K562 (cell line): ENCODE measurements at places on chromosomes 11 and 22. TPM values are rescaled to one million over a fixed set of nuclear protein-coding genes. Genes with fewer than 3 reads are reported as not detected.

Gene OR1S1
- polyA plus RNA-seq: not detected in 2 replicates

GRCh38 chr11:73040046-73040445 lies 102.1 kb downstream of the FCHSD2 start:
- H3K4me3 ChIP-seq: no peak overlapping the region
- no peak for DNase-seq
- H3K27ac ChIP-seq: no peak overlapping the region
- H3K4me1 ChIP-seq: no peaks in the 10 kb centered on the region

- H3K36me3 ChIP-seq: no peaks in the 10 kb centered on the region
- no peak overlapping the region for H3K27ac ChIP-seq
- DNase-seq: no peak
These were observed 1066.9 kb downstream of the BRD1 start for GRCh38 chr22:48760481-48761390.

Gene C11orf91
- not detected in 2 replicates for polyA plus RNA-seq

Gene TBX10
- not detected in 2 replicates for polyA plus RNA-seq

GRCh38 chr22:36386351-36386899 lies 1.3 kb downstream of the MYH9 start:
- peak overlapping the region; percentile 76 for H3K4me3 ChIP-seq
- H3K27ac ChIP-seq: peak overlapping the region; percentile 87; the same call in 2 of the 3 replicates
- H3K4me1 ChIP-seq: peaks cover 22% of the 10 kb centered on the region
- DNase-seq: no peak

Gene MMP12
- not detected in 2 replicates for polyA plus RNA-seq

- H3K4me3 ChIP-seq: no peak overlapping the region
- no peak overlapping the region for H3K27ac ChIP-seq
- DNase-seq: no peak
- H3K27me3 ChIP-seq: no peaks in the 10 kb centered on the region
These were observed 93.4 kb downstream of the OR5AK2 start for GRCh38 chr11:57082125-57082524.

Gene MPZL3
- 0.97 and 1.1 TPM in 2 replicates for polyA plus RNA-seq

Gene CHRNA10
- 1.7 and 2.3 TPM in 2 replicates for polyA plus RNA-seq

Gene PTDSS2
- polyA plus RNA-seq: 36.8 and 38.3 TPM in 2 replicates

GRCh38 chr22:47237890-47238480 lies 475.5 kb downstream of the TBC1D22A start:
- no peak overlapping the region for H3K27ac ChIP-seq
- H3K4me3 ChIP-seq: no peak overlapping the region
- no peaks in the 10 kb centered on the region for H3K4me1 ChIP-seq
- DNase-seq: no peak

GRCh38 chr11:6357222-6357621 lies 33.1 kb upstream of the SMPD1 start:
- H3K4me3 ChIP-seq: no peak overlapping the region
- no peaks in the 10 kb centered on the region for H3K27me3 ChIP-seq
- peaks cover 5% of the 10 kb centered on the region; the same call in 2 of the 3 replicates for H3K4me1 ChIP-seq

GRCh38 chr22:41876275-41876674 lies 38.6 kb downstream of the SHISA8 start:
- no peaks in the 10 kb centered on the region for H3K4me1 ChIP-seq
- no peaks in the 10 kb centered on the region for H3K27me3 ChIP-seq
- no peak for DNase-seq

Gene FOLR2
- not detected in 2 replicates for polyA plus RNA-seq
